NCI-H1092 (cell line): ENCODE measurements at places on chromosomes 16 and 17.

DNA sequence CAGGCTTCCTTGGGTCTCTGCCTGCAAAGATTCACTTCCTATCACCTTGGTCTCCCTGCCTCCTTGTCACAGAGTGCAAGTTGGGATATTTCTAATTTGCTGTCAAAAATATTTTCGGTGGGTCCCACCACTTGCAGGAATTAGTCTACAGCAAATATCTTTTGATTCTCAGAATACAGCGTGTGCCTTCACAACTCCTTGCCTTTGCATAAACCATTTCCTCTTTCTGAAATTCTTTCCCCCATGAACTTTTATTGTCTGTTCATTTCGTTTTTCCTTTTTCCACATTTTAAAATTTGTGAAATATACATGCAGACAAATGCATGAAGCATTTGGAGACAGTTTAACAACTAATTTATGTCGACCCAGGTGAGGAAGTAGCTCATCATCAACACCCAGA, 60.0 kb downstream of the HS3ST3B1 start:
- no peak for DNase-seq

GRCh38 chr17:58391302-58391984, 25.9 kb downstream of the RNF43 start:
- DNase-seq: peak; percentile 83

DNA sequence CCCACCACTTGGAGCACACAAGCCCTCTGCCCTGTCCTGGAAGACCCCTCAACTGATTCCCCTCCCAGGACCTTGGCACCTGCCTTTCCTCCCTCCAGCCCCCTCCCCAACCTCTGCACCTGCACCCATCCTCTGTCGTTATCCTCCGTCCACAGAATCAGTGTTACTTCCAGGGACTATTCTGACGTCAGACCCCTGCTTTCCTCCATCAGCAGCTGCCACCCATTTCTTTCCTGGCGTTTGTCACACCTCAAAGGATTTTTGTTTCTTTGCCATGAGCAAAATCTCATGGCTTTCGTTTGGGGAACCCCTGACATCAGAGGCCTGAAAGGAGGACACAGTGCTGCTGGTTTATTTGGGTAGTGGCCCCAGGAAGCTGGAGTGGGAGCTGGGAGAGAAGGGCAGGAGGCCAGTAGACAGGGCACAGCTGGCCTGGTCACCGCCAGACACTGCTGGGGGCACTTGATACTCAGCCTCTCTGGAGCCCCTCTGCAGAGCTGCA, 68.4 kb downstream of the SOCS1 start:
- no peak for DNase-seq

GRCh38 chr17:74354123-74354522, 7.5 kb downstream of the BTBD17 start:
- no peak for DNase-seq

- DNase-seq: no peak
These were observed 81.6 kb downstream of the KLHDC4 start for GRCh38 chr16:87684106-87684677.

DNA sequence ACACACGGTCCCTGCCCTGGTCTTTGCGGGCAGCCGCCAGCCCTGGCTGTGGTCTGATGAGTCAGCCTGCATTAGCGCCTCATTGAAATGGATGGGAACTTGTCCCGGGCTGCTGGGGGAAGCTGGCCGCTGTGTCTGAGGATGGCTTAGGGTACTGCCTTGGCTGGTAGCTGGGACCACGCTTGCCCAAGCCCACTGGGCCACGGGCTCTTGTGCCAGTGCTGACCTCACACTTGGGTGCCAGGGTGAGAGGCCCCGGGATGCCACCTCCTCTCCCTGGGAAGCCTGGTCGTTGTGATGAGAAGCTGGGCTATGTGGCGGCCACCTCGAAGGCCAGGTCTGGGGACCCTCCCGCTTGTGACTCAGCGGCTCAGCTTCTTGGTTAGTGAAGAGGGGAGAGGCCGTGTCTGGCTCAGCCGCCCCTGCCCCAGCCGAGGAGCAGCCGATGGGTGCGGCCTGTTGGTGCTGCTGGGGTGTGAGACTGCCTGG, 10.7 kb downstream of the CACNA1H start:
- no peak for DNase-seq

DNA sequence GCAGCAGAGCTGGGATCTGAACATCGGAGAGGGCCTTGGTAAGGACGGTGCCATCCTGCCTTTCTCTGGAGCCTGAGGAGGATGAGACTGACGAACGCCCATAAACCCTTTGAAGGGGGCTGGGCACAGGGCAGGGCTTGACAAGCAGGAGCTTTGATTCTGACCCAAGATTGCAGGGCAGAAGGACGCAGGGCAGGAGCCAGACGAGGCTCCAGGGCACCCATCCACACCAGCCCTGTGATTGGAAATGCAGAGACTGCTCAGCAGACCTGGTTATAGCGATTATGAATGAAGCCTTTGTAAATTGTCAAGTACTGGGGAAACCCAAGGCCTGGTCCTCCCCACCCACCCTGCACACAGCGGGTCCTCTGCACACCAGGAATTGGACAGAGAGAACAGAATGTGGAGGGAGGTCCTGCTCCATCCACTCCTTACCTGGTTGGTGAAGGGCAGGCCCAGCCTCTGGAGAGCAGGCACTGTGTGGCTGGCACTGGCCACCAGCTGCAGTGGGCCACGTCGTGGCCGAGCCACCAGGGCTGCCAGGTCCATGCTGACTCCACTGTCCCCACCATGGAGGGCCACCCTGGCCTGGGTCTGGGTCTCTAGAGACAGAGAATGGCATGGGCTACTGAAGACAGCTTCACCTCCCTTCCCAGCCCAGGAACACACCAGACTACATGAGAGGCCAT, 68.8 kb downstream of the RMI2 start:
- no peak for DNase-seq

GRCh38 chr17:80892900-80893603, 98.6 kb upstream of the CHMP6 start:
- no peak for DNase-seq

DNA sequence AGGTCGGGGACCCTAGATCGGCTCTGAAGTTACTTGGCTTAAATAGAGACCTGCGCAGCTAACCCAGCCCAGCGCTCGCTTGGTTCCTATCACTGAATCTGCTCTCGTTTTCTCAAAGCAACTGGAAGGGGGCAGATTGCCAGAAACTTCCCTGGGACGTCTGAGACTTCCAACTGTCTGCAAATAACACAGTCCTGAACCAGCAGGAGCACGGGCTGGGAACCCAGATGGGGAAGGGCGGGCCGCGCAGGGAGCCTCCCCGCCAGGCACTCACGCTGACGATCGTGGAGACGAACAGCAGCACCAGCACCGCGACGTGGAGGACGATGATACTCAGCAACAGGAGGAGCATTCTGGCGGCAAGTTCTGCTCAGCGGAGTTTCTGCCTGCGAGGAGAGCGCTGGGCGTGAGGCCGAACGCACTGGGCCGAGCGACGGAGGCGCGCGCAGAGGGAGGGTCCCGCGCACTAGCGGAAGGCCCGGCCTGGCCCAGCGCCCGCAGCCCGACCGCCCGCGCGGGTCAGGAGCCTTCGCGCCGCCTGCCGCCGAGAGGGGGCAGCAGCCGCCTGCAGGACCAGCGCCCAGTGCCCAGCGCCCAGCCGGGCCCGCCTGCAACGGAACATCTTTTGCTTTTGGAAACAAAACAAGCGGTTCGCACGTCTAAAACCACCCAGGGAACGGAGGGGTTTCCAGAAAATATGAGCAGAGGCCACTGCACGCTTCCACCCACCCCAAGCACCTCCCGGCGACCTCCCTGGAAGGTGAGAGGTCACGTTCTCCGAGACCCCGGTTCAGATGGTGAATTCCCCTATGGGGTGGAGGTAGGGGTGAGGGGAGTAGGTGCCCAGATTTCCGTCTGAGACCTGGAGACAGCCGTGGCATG, 4.5 kb downstream of the PMP22 start:
- DNase-seq: peak; percentile 24

GRCh38 chr16:69839798-69840409, 77.8 kb downstream of the WWP2 start:
- DNase-seq: peak; percentile 12

- no peak for DNase-seq
These were observed 114.8 kb downstream of the GRIN2A start for GRCh38 chr16:10067406-10067805.

GRCh38 chr17:21375162-21375560, 996 bp upstream of the KCNJ12 start:
- no peak for DNase-seq

- DNase-seq: no peak
These were observed 9.3 kb upstream of the MAF start for GRCh38 chr16:79609861-79610260.
